KG1 (cell line): ENCODE measurements at places on chromosomes 6 and 20.
A peak's percentile ranks its signal among the peaks of the same experiment; 100 is the strongest.

DNA sequence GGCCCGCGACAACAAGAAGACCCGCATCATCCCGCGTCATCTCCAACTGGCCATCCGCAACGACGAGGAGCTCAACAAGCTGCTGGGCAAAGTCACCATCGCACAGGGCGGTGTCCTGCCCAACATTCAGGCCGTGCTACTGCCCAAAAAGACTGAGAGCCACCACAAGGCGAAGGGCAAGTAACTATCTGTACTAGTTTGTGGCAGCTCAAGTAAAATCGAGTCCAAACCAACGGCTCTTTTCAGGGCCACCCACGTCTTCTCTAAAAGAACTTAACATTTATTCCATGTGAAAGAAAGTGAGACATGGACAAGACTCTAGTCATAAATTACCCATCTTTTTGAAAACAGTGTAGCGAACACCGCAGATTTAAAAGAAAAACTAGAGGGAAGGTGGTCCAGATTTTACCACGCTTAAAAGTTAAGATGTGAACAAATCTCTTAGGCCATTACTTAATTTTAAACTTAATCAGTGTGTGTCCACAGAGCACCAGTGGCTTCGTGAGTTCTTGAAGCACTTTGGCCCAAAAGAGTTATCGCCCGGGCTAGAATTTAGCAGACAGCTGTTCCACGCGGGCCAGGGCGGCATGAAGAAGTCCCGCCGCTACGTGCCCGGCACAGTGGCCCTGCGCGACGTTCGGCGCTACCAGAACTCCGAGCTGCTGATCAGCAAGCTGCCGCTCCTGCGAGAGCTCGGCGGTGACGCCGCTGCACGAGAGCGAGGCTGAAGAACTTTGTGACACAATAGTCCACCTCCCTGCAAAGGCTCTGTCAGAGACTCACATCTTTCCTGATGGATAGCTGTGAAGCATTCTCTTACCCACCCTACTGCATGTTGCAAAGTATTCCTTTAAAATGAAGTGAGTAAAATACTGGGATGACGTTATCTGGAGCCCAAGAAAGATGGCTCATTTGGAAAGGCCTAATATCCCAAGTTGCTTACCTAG lies 113.9 kb upstream of the PRSS16 start:
- DNase-seq = peak; percentile 85

DNA sequence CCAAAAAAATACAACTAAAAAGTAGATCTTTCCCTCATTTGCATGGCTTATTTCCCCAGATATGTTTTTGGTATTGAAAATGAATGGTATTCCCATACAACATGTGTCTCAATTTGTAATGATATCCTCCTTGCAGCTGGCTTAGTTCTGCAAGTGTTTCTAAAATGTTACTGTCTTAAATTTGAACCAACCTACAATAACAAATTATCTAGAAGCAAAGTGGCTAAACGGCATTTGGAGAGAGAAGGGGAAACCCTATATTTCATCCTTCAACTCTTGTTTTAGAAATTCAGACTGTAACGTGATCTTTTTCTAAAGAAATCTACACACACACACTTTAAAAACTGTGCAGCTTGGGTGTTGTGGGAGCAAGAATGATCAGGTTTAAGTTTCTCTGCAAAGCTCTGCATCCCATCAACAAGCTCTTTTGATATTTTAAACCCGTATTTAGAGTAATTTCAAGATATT lies 153.0 kb downstream of the SOBP start:
- no peak for DNase-seq

- no peak for DNase-seq
These were observed 35.9 kb downstream of the ATP9A start for GRCh38 chr20:51732096-51732791.

GRCh38 chr20:19310541-19310940 lies 98.1 kb downstream of the SLC24A3 start:
- DNase-seq = no peak

DNA sequence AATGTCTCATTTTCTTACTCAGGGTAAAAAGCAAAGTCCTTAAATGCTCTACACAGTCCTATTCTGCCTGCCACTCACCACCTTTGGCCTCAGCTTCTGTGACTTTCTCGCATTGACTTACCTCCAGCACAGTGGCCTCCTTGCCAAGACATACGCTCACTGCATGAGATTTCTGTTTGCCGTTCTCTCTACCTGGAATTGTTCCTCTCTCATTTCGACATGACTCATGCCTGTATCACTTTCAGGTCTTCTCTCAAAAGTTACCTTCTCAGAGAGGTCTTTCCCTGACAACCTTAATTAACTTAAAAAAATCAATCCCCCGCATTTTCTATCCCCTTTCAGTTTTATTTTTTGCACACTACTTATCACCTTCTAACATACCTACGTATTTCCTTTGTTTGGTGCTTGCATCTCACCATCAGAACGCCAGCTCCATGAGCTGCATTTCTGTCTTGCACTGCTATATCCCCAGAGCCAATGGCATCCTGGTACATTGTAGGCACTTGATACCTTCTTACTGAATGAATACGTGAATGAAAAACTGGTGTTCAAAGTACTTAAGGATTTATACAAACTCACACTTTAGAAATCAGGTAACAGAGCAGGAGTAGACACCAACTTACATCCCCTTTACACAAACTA lies 24.5 kb downstream of the TENT5A start:
- no peak for DNase-seq

DNA sequence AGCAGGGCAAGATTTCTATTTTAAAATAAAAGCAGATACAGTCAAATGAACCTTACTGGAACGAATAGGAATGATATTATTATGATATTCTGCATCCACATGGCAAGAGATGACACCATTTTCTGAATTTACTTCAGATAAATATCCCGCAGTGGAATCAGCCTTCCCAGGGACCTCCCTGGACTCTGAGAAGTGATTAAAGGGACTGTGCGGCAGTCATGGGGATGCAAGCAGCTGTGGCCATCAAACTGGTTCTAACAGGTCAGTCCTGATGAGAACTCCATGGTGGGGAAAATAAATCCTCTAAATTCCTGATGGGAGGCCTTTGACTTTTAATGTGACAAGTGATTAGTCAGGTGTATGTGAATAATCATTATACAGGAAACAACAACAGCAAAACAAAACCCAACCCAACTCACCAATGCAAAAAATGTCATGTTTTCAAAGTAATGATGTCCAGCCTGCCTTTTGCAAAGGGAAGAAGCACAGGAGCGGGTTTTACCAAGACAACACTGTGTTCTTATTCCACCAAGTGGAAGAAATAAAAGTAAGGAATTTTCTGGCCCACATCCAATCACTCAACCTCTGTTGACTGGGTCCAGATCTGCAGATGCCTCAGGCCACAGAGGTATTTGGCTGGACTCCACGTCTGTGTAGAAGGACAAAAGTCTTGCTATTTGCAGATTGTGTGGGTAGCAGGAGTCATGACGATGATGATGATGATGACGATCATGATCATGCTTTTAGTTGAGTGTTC lies 61.9 kb upstream of the CITED2 start:
- DNase-seq = no peak

DNA sequence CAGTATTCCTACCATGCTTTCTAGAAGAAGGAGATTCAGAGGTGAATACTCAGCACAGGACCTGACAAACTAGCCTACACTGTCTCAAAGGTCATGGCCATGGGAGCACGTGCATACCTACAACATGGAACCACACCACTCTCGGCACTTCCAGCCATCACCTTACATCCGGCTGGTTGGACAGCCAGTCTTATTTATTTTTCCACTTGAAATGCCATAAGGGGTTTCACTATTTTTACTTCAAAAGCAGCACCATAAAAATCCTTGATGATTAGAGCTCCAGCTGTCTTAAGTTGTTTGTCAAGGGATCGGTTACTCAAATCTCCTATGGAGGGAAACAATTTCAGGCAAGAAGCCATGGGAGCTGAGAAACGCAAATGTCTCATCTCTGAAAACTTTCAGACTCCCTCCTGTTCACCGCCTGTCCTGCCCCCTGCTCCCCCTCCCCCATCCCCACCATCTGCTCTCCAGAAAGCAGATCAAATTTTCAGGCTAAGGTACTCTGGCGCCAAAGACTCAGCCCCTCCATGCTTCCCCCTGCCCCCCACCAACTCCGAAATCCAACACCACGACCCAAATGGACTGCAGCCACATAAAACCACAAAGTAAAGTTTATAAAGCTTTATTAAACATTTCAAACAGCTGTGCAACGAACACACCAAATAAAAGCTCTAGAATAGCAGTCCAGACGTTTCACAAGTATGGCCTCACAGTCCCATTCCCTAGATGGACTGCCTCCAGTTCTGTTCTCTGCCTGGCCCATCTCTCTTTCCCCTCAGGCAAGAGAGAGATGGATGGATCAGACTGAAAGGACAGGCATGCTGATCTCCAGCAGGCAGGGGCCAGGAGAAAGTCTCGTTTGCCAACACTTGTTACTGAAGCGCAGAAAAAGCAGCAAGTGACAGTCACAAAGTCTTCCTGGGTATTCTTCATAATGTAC lies 4.0 kb upstream of the NNAT start:
- DNase-seq = no peak

- DNase-seq = no peak
These were observed 241.0 kb downstream of the DLL1 start for GRCh38 chr6:170049641-170050561.

- no peak for DNase-seq
These were observed 22.4 kb downstream of the SDCBP2 start for GRCh38 chr20:1306316-1307135.

GRCh38 chr6:132190097-132190814 lies 211.0 kb downstream of the MOXD1 start:
- no peak for DNase-seq

DNA sequence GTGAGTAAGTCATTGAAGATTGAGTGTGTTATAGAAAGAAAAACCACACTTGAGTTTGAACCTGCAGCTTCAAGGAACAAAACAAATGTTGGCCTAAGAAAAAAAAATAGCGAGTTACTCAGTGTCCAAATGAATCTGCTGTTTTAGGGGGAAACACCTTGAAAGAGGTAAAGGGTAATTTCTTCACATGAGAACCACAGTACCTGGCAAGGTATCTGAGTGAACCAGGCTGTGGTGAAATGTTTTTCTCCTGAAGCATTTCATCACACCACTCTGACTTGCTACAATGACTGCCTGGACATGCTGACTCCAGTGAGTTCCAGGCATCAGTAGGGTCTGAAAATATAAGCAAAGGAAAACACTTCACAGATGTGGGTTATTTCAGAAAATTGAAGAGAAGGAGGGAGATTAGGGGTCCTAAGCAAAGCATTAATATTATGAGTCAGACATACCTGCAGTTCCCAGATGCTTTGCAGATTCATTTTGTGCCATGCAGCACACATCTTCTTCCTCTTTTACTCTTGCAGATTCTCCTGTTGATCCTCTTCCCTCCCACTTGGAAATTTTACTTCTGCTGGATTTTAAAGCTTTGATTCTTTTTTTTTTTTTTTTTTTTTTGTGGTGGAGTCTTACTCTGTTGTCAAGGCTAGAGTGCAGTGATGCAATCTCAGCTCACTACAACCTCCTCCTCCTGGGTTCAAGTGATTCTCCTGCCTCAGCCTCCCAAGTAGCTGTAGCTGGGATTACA lies 206.2 kb upstream of the SGK1 start:
- no peak for DNase-seq

DNA sequence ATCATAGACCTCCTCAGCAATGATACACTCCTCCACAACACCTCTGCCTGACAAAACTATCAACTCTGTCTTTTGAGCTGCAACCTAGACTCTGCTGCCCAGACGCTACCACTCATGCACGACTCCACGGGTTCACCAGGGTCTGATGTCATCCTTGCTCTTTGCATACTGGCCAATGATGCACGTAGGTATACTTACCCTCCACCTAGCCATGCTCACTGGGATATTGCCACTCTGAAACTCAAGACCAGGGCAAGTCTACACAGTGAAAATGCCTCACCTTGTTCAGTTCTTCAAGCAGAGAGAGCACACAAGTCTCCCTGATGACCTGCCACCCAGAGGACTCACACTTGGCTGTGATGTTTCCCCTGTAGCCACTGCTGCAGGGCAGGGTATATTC lies 27.7 kb downstream of the ADGRF1 start:
- DNase-seq = no peak

DNA sequence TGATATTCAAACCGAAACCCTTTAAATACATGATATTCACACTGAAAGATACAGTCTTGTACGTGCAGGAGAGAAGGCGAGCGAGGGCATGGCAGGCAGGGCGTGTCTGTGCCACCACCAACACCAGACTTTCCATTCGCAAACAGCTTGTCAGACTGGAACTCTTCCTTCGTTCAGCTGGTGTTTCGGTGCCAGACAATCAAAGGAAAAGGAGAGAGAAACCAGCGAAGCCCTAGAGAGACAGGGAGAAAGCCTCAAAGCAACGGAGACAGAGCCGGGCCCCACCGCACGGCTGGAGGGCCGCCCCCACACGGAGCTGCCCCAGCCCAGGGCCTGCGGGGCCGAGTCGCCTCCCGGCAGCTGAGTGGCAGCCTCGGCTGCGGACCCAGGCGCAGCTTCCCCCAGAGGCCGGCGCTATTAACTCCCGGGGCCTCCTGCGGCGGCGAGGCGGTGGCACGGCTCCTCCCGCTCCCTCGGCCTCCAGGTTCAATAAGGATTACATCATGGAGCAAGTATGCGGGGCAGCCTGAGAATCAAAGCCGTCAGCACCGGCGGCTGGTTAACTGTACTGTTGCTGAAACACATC lies 32.1 kb upstream of the NR2E1 start:
- no peak for DNase-seq

DNA sequence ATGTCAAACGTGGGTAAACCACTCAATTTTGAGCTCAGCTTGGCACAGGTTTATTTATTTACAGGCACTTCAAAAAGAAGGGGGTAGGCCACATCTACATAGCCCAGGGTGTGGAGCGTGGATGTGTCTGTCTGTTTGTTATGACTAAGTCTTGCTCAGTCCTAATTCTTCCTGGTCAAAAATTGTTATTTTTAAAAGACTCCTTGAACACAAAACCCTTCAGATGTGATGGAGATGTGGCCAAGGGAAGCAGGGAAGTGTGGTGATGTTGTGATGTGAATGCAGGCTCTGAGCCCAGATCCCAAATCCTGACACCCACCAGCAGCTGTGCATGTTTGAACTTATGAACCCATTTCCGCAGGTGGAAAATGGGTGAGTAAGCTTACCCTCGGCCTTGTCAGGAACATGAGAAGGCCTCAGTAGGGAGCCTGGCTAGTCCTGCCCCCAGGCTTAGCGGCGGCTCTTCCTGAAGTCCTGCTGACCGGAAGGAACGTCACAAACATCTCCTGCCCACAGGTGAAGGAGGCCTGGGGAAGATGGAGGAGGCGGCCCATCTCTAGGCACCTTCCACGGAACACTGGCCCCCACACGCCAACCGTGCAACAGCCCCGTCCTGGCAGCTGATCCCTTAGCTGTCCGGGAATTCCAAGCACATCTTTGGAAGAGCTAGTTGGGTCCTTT lies 119.7 kb downstream of the MYLK4 start:
- DNase-seq = no peak

GRCh38 chr20:6959900-6960312 lies 192.4 kb downstream of the BMP2 start:
- DNase-seq = no peak

DNA sequence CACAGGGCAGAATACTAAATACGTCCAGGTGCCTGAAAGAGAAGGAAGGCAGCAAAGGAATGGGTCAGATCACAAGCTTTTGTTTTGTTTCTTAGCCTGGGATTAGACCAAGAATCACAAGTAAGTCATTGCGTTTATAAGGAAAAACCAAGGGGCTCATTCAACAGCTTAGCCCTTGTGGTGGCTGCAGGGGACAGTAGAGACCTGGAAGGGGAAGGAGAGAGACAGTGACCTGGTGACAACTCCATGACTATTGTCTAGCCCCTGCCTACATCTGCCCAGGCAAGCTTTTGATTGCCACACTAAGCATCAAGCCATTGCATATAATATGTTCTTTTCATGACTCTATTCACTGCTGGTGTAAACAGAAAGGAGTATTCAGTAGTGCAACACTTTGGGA lies 30.2 kb upstream of the TBC1D7 start:
- DNase-seq = no peak

- no peak for DNase-seq
These were observed 535.1 kb downstream of the UTRN start for GRCh38 chr6:144820270-144820669.
